PC-3 (cell line): ENCODE measurements at places on chromosomes 7 and 10.

- peak; percentile 87 for DNase-seq
Measured at GRCh38 chr7:5596046-5596895, 172.6 kb upstream of the TNRC18 start.

- no peak for DNase-seq
Measured at GRCh38 chr10:51658000-51658399, 41.4 kb downstream of the CSTF2T start.

GRCh38 chr7:66150471-66150870, 35.8 kb downstream of the CRCP start:
- DNase-seq = no peak

DNA sequence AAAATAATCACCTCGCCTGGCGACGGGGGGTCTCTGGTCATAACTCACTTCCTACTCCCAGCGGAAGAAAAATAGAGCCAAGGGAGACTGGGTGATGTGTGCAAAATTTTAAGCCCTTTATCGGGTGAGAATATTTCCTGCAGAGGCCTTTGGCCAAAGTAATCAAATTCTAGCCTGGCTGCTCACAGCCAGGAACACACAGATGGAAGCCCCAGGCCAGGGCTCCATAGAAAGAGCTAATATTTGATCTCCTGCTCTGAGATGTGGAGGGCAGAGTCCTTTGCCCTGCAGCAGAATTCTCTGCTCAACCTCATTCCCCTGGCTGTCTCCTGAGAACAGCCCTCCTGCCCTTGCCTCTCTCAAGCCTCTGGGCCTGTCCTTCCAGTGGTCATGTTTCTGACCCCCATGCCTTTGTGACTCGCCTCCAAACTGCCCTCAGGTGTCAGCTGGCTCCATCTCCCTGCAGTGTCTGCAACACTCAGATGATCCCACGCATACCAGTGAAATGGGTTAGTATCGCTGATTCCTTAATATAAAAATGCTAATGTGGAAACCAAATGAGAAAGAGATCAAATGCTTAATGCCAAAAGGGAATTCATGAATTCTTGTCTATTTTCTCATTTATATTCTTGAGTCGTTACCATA, 34.5 kb downstream of the FRMD4A start:
- no peak for DNase-seq

- DNase-seq = no peak
Measured at GRCh38 chr10:2760736-2761135, 306.6 kb upstream of the PFKP start.

GRCh38 chr10:131620314-131620713, 280.5 kb upstream of the PPP2R2D start:
- no peak for DNase-seq

- DNase-seq = no peak
Measured at GRCh38 chr10:111392159-111392558, 315.3 kb downstream of the ADRA2A start.

- DNase-seq = no peak
Measured at GRCh38 chr10:42177077-42177792, 461.1 kb downstream of the ZNF33B start.

DNA sequence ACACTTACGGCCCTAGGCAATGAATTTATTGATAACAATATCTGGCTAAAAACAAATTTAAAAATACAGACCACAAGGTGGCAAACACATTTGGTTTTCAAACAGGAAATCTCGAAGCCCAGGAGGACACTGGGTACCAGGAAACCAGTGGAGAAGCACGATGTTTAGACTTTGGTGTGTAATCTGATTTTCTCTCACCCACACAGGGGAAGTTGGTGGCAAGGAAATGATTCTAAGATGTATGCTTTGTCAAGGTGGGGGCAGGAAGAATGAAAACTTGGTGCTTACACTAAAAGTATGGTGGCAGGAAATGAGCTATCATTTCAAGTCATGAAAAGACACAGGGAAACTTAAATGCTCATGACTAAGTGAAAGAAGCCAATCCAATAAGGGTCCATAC, 113.2 kb upstream of the ANKRD1 start:
- DNase-seq = no peak

DNA sequence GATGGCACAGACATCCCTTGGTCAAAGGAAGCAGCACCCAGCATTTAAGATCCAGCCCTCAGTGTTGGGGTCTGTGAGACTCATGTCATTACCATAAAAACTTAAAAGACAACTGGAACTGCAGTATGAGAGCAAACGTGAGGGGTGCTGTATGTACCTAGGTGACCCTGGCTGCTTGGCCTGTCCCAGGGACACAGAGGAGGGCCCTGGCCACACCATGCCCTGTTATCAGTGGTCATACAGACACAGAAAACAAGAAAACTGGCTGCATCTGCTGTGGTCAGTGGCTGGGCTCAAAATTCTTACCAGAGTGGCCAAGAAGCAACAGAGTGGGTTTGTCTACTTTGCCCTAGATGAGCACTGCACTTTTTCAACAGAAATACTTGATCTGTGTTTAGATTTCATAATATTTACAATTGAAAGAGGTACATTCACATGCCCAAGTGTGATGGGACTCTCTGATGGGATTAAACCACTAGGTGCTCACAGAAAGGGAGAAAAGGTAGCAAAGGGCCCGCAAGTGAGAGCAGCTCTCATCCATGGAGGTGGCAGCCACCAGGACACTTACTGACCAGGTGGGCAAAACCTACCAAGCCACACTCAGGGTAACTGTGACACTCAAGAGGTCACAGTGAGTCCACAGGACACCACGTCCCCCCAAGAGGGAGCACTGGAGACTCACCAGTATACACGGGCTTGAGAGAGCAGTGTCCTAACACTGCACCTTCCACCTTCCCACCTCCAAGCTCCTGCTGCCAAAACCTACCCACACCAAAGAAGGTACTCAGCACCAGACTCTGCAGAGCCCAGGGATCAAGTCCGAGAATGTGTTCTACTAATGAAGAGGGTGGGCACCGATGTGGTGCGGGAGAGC, 68.1 kb upstream of the CAMK2B start:
- no peak for DNase-seq

DNA sequence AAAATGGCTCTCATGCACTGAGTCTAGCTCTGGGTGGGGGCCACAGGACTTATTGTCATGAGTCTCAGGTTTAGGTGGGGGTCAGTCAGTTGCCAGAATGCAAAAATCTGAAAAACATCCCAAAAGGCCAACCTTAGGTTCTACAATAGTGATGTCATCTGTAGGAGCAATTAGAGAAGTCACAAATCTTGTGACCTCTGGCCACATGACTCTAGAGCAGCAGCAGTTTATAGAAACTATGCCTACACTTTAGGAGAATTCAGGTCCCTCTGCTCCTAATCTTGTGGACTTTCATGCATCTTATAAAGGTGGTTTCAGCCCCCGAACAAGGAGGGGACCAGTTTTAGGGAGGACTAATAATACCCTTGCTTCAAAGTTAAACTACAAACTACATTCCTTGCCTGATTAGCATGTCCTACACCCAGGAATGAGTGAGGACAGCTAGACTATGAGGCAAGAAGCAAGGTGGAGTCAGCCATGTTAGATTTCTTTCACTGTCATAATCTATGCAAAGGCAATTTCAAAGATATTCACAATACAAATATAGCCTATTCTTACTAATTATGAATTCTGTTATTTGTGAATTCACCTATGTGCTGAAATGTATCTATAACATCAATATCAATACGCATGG, 123.5 kb upstream of the ADCY1 start:
- no peak for DNase-seq

DNA sequence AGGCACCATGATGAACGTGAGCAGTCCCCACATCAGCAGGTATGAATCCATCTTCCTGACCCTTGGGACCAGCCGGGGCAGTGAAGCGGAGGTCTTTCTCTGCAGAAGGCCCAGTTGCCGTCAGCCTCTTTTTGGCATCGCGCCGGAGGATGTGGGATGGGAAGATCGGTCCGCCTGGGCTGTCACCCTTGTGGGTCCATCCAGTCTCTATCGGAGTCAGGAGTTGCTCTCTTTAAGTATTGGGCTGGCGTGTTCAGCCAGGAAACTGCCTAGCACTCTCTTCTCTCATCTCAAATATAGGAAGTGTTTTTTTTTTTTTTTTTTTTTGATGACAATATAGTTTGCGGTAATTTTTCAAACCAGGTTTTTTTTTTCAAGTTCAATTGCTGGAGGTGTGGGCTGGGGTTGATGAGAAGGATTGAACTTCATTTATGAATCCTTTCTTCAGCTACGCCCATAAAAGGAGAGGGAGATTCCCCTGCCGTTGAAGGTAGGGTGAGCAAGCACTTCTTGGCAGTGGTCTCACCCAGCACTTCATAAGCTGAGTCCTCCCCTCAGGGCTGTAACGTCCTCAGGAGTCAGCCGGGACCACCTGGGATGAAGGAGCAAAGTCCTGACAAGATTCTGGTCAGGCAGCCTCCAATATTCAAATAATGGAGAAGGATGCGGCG, at the start of gene IL2RA:
TSS of gene IL2RA (minus strand) at position 267 of the 671 bp plus-strand sequence. CDS start at position 51, 216 bp downstream.
- no peak for DNase-seq

- DNase-seq = no peak
Measured at GRCh38 chr10:122323189-122323588, 51.3 kb upstream of the PLEKHA1 start.

GRCh38 chr7:2049782-2050510, 182.8 kb downstream of the MAD1L1 start:
- no peak for DNase-seq

DNA sequence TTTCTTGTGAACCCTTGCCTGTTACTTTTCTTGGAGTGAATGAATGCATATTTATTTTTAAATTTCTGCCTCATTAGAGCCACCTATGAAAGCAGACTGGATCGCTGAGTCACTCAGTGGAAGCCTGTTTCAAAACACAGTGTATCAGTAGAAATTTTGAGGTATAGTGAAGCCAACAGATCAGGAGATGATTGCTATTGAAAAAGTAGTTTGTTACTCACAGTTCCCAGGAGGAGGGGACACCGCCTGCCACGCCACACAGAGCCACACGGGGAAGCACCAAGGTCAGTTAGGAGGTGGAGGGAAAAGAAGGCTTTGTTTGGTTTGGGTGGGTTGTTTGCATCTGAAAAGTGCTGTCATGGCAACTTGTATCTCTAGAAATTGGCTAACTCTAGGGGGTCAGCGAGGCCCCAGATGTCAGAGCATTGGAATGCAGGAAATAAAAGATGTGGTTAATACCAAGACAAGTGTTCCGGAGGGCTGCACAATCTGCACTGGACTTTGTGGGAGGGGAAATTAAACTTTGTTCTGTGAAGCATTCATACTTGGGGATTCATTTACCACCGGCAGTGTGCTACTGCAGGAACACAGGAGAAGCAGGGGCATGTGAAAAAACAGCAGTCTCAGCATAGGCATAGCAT, 106.4 kb upstream of the SDK1 start:
- DNase-seq = peak; percentile 60

- DNase-seq = no peak
Measured at GRCh38 chr10:126393076-126393475, 4.8 kb upstream of the ADAM12 start.

DNA sequence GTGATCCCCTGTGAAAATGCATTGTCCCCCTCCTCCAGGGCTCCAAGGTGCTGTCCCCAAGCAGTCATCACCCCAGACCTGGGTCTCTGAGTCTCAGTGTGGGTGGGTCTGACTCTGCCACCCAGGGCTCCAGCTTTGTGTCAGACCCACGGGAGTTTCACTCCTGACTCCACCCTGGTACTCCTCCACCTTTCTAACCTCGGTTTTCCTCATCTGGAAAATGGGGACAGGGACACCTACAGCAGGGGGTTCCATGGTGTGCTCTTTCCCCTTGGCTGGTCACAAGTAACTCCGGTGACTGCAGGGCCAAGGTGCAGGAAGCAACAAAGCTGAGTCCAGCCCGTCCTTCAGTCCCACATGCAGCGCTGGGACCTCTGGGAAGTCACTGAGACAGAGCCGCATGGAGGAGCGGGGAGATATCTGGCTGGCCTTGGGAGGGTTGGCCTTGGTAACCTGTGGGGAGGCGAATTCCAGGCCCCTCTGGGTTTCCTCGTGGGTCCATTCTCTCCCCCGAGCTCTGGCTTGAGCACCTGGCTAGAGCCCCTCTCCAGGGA, 41.8 kb upstream of the RABGEF1 start:
- no peak for DNase-seq

- peak; percentile 43 for DNase-seq
Measured at GRCh38 chr10:14093730-14094484, 236.8 kb downstream of the FRMD4A start.
